ENCODE measurements at places on chromosomes 16 and 17. TPM values are rescaled to one million over a fixed set of nuclear protein-coding genes. Genes with fewer than 3 reads are reported as not detected.

Gene CACNG1
- total RNA-seq = not detected

Gene SLC16A3
- total RNA-seq = 2.9 TPM

Gene PABPN1L
- 0.29 TPM for total RNA-seq

Gene CRHR1
- not detected for total RNA-seq

Gene KRTAP4-4
- total RNA-seq = not detected

Gene TCAP
- total RNA-seq = 1.4 TPM

Gene ARRB2
- total RNA-seq = 15.2 TPM

Gene ATP2A3
- 103 TPM for total RNA-seq

Gene RTN4RL1
- total RNA-seq = 0.07 TPM

Gene TMEM114
- not detected for total RNA-seq

Gene DNASE1L2
- 2.7 TPM for total RNA-seq

Gene C17orf58
- total RNA-seq = 25.2 TPM

Gene MEIOB
- 105 TPM for total RNA-seq

Gene KRTAP3-2
- total RNA-seq = not detected

Gene AMZ2
- 41.1 TPM for total RNA-seq

Gene C17orf67
- total RNA-seq = 1.6 TPM
